CD4-positive, alpha-beta T cell treated with Interleukin-21 for 1 hour (primary cell): ENCODE measurements at places on chromosomes 12 and 14.

DNA sequence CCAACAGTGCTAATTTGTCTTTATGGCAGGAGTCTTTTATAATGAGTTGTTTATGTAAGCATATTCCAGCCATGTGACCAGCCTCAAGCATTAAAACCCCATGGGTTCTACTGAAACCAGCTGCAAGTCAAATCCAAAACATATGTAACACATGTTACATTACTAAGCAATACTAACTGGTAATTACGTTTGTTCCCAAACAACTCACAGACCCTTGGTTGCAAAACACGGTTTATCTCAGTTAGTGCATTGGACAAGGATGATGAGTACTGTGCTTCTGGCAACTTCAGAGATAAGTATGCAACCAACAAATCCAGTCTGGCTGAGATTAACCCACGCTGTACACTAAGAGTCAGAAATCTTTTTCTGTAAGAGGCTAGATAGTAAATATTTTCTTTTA lies 110.1 kb upstream of the FAR2 start:
- no peak for DNase-seq

GRCh38 chr12:131098178-131098981 lies 144.7 kb downstream of the ADGRD1 start:
- DNase-seq: no peak

GRCh38 chr12:69266036-69266635 lies 26.8 kb downstream of the CPSF6 start:
- no peak for DNase-seq

GRCh38 chr12:121095544-121096198 lies 37.0 kb upstream of the P2RX7 start:
- DNase-seq: peak; percentile 83

DNA sequence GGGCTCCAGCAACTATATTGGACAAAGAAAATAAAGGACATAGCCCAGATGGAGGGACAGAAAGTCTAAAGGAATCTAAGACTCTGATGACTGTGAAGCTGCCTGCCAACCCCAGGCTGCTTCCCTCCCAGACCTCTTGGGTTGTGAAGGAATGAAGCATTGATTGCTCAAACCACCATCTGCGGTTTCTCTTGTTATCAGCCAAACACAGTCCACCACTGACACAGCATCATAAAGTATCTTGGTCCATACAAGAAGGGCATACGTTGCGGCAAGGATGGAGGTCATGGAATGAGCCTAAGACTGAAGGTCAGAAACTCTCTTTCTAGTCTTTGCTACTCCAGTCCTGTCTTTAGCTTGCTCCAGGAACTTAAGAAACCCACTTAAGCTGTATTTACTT lies 58.5 kb upstream of the PLXNC1 start:
- DNase-seq: no peak

GRCh38 chr14:98957211-98958047 lies 314.6 kb downstream of the BCL11B start:
- no peak for DNase-seq

GRCh38 chr12:45725631-45726602 lies 3.6 kb upstream of the ARID2 start:
- DNase-seq: peak; percentile 73

GRCh38 chr14:67345583-67345982 lies 14.0 kb downstream of the ATP6V1D start:
- no peak for DNase-seq

- no peak for DNase-seq
These were observed 146.2 kb downstream of the TPH2 start for GRCh38 chr12:72084880-72085279.

GRCh38 chr14:81681541-81681940 lies 147.9 kb upstream of the SEL1L start:
- DNase-seq: no peak

- no peak for DNase-seq
These were observed 4.9 kb upstream of the FOXG1 start for GRCh38 chr14:28761438-28762291.

DNA sequence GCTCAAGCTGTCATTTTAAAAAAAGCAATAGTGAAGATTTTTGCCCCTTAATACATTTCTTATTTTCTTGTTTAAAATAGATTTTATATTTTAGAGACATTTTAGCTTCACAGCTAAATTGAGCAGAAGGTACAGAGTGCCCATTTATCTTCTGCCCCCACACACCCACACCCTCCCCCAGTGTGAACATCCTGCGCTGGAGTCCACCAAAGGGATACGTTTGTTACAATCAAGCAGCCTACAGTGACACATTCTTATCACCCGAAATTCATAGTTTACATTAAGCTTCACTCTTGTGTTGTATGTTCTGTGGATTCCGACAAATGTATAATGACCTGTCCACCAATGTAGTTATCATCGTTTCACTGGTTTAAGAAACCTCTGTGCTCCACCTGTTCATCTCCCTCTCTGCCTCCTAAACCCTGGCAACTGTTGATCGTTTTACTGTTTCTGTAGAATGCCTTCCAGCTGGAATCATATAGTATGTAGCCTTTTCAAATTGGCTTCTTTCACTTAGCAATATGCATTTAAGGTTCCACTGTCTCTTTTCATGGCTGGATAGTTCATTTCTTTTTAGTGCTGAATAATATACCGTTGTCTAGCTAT lies 91.0 kb upstream of the TRAF3 start:
- no peak for DNase-seq
